ENCODE measurements at places on chromosomes 1 and 21.

GRCh38 chr1:35619237-35620121 is 21.8 kb downstream of the PSMB2 start:
- no peak for DNase-seq

GRCh38 chr1:3064296-3064850 is 4.6 kb upstream of the PRDM16 start:
- no peak for DNase-seq

DNA sequence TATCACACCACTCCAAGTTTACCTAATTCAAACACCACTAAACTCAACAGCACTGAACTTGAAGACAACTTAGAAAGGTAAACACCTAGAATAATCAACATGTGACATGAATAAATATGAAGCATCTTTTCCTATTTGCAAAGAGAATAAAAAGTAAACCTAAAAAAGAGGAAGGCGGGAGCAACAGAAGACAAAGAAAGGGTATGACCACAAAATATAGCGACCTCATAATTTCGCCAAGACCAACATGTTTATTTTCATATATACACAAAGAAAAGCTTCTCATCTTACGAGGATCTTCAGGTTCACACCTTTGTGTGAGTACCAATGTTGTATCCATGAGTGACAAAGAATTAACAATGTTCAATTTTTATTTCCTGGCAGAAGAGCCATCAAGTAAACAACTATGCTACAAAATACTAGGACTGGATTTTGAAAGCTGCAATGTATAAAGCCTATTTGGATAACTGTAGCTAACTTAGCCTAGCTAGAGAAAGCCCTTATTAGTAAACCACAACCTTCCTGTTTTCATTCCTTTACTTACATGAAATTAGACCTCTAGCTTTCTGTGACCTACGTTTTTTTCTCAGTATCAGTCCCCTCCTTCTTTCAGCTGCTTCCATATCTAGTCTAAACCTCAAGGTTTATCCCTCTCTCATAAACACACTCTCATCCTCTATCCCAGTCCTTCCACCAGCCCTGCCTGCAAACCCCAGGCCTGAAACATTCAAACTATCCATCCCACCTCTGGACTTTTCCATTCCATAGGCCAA is 21.3 kb upstream of the PHTF1 start:
- DNase-seq: no peak

- no peak for DNase-seq
Observed at GRCh38 chr1:35536556-35537162, 20.5 kb downstream of the KIAA0319L start.

- DNase-seq: no peak
Observed at GRCh38 chr1:215054266-215054665, 28.3 kb upstream of the KCNK2 start.

- DNase-seq: no peak
Observed at GRCh38 chr1:118931876-118932275, 56.3 kb downstream of the TBX15 start.

GRCh38 chr1:19390901-19391595 is 78.9 kb downstream of the SLC66A1 start:
- no peak for DNase-seq

DNA sequence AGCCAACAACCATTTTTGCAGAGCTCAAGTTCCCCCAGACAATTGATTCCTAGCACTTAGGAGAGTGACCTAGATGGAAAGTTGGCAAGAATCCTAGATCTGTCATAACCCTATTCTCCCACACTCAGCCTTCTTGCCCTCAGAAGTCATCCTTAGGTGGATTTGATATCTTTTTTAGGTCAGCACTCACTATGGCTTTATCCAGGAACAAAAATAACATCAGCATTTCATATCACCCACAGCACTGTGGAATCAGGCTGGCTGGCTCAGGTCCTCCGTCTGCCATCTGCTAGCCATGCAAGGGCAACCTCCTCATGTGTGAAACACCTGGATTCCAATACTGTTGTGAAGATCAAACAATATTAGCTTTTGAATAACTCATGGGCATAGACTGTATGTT is 6.0 kb downstream of the DPT start:
- no peak for DNase-seq

DNA sequence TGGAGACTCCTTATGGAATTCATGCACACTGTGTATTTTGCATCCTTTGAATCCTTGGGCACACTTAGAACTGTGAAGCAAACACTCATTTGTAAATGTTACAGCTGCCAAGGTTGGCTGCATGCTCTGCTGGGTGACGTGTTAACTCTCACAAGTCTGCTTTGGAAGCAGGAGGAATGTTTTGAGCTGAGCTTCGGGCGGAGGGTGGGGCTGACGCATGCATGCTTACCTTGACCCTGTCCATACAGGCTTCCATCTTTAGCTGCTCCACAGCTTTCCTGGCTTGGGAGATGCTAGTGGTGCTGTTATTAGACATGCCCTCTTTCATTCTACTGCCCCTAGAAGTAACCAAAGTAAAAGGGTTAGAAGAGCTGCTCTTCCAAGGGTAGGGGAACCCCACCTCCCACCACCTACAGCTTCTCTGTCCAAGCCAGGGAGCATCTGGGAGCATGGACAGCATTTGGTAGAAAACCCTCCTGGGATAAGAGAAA is 66.0 kb downstream of the GNG4 start:
- DNase-seq: no peak

GRCh38 chr21:35743571-35743970 is 316.8 kb downstream of the SETD4 start:
- peak; percentile 13 for DNase-seq

DNA sequence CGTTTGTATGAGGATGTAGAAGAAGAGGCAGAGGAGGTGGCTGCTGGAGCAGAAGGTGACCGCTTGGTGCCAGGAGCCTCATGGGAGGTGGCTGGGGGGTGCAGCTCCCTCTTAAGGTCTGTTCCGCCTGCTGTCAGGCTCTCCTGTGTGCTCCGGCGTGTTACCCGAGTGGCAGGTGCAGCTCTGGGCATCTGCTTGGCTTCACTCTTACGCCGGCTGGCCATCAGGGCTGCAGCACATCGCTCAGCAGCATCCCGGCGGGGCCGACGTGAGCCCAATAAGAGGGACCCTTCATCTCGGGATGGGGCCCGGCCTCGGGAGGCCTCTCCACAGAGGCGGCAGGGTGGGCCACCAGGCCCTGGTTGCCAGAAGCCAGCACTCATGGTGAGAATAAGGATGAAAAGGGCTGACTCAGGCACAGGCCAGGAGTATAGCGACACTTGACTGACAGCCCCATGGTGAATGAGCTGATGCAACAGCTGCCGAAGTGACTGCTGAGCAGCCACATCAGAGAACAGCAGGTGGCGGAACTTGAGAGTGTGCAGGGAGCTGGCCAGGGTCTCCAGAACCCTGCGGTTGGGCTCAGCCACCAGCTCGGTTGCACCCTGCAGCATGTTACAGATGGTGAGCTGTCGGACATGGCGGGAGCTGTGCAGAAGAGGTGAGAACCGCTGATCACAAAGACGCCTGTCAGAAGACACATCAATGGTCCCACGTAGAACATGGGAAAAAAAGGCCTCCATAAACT is 17.5 kb downstream of the LRRC41 start:
- no peak for DNase-seq

GRCh38 chr1:37741130-37741529 is 23.8 kb downstream of the EPHA10 start:
- DNase-seq: peak; percentile 51

- DNase-seq: no peak
Observed at GRCh38 chr1:171595324-171595723, 26.7 kb upstream of the MYOCOS start.

GRCh38 chr1:55301912-55302311 is 86.7 kb upstream of the USP24 start:
- no peak for DNase-seq

Measured in RCC 7860 (cell line).